ENCODE measurements at places on chromosomes 1 and 21. TPM values are rescaled to one million over a fixed set of nuclear protein-coding genes. Genes with fewer than 3 reads are reported as not detected.

Gene C1orf94
- not detected for total RNA-seq

Gene KRTAP19-4
- not detected for total RNA-seq

Gene LCE3D
- not detected for total RNA-seq

Gene SSBP3
- 55.0 TPM for total RNA-seq

Gene OLFML3
- 0.10 TPM for total RNA-seq

Gene CHAF1B
- 31.9 TPM for total RNA-seq

Gene TRIM58
- 0.12 TPM for total RNA-seq

Gene SPRR2G
- total RNA-seq: not detected

Gene THEM5
- total RNA-seq: not detected

Gene SEC16B
- not detected for total RNA-seq

Gene RERE
- 47.6 TPM for total RNA-seq

Gene OR2T2
- total RNA-seq: not detected

Gene HFM1
- not detected for total RNA-seq

Gene MAN1C1
- total RNA-seq: 6.3 TPM

Gene TBX19
- 1.4 TPM for total RNA-seq

Measured in activated naive CD4-positive, alpha-beta T cell treated with anti-CD3 and anti-CD28 coated beads for 36 hours (primary cell).